ENCODE measurements at places on chromosomes 6 and 20. TPM values are rescaled to one million over a fixed set of nuclear protein-coding genes. Genes with fewer than 3 reads are reported as not detected.

The TRIM31 gene
- not detected for total RNA-seq

The LAMA2 gene
- 0.40 TPM for total RNA-seq

The RCAN2 gene
- 10.6 TPM for total RNA-seq

The SYCP2L gene
- not detected for total RNA-seq

The DEFB132 gene
- not detected for total RNA-seq

The TMEM217 gene
- 3.5 TPM for total RNA-seq

The CCN6 gene
- not detected for total RNA-seq

The BHLHE23 gene
- total RNA-seq: not detected

The SYTL3 gene
- 331 TPM for total RNA-seq

The ZNF831 gene
- 13.5 TPM for total RNA-seq

- ATAC-seq: peak; percentile 61
Observed at GRCh38 chr6:37210313-37210968, 40.5 kb downstream of the PIM1 start.

GRCh38 chr20:11905460-11906179, 12.1 kb upstream of the BTBD3 start:
- ATAC-seq: no peak

DNA sequence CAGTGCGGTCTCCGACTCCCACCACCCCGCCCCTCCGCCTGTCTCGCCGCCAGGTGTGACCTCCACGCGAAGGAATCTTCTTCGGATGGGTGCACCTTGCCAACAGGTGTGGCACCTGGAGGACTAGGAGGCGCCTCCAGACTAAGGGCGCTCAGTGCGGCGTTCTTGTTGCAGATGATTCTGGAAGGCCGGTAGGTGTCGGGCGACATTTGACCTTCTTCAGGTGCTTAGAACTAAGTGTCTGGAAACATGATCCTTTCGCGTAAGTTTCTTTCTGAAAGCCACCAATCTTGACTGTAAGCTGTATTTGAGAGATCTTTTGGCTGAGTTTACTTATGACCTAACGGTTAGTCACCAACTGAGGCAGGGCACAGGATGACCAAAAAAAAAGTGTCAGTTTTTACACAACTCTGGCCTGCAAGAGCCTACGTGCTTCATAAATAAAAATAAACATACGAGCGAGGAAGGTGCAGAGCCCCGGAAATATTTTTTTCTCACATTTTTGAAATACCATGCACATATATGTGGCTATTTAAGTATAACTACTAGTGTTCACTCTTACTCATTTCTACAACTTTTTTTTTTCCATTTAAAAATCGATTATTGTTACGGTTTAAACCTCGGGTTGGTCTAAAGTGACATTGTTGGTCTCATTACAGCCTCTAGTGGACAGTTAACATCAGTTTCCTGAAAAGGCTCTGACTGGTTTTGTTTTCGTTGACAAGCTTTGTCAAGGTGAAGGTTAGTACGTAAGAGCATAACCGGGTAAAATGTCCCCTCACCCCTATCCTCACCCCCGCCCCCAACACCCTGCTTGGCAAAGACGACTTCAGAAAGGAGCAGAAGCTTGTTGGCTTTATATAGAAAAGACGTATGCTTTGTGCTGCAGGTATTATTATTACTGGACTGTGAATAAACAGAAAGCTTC, 1.6 kb upstream of the ATXN1 start:
- ATAC-seq: peak; percentile 56

DNA sequence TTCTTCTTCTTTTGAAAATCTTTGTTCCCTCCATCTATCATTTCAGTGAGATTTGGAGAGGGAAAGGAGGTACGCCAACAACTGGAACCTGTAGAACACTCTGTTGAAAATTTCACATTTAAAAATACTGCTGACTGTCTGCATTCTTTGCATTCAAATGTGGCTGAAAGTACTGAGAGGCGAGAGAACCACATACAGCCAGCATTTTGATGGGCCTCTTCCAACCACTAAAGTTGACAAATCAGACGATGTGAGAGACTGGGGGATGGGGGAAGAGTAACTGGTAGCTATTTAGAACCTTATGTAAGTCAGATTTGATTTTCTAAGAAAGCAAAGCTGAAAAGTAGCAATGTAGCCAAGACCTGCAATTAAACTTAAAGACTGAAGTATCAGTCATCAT, 77.5 kb downstream of the FKBP5 start:
- ATAC-seq: peak; percentile 94

DNA sequence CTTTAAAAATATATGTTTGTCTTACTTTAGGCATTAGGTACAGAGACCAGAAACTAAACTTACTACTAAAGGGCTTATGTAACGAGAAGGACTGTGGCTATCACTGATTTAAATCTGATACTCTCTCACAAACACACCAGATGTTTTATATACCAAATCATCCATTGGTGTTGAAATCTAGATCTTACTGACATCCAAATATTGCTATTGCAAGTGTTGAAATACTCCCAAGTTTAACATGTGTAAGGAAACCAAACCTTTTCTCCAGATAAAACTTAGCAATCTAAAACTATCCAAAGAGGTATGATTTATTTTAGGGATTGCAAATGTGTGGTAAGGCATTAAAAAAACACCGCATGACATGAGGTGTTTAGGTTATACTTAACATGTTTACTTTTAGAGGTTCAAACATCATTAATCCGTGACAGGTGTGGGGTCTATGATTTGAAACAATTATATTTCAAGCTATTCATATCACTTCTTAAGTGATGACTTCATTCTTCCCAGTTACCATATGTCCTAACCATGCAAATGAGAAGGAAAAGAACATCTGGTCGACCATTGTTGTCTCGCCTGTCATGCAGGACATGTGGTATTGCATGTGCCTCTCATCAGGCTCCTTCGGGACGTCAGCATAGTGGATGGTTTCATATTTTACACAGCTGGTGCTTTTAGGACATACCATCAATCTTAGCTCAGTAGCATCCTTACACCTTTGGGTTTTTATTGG, 168.3 kb upstream of the SPACA1 start:
- ATAC-seq: no peak

GRCh38 chr6:117264369-117264691, 1.0 kb upstream of the VGLL2 start:
- ATAC-seq: no peak

- ATAC-seq: no peak
Observed at GRCh38 chr6:80679992-80680391, 573.5 kb downstream of the BCKDHB start.

- ATAC-seq: peak; percentile 23
Observed at GRCh38 chr6:152859225-152859624, 108.6 kb downstream of the VIP start.

- peak; percentile 70 for ATAC-seq
Observed at GRCh38 chr6:46220352-46221221, 49.8 kb upstream of the ENPP5 start.

- ATAC-seq: no peak
Observed at GRCh38 chr20:14570811-14571210, 233.4 kb upstream of the FLRT3 start.

DNA sequence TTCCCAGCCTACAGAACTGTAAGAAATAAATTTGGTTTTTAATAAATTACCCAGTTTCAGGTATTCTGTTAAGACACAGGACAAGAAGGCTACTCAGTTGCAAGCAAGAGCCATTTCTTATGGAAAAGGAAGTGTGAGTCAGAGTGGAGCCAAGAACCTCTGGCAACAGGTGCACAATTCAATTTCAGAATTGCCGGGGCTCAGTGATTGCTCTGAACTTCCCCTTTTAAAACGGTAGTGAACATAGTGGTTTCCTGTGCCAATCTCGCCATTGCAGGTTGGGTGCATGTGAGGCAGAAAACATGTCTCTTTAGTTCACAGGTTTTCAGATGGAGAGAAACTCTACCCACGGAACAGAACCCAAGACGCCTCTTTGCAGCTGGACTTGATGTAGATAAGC, 16.4 kb downstream of the PIGT start:
- no peak for ATAC-seq

DNA sequence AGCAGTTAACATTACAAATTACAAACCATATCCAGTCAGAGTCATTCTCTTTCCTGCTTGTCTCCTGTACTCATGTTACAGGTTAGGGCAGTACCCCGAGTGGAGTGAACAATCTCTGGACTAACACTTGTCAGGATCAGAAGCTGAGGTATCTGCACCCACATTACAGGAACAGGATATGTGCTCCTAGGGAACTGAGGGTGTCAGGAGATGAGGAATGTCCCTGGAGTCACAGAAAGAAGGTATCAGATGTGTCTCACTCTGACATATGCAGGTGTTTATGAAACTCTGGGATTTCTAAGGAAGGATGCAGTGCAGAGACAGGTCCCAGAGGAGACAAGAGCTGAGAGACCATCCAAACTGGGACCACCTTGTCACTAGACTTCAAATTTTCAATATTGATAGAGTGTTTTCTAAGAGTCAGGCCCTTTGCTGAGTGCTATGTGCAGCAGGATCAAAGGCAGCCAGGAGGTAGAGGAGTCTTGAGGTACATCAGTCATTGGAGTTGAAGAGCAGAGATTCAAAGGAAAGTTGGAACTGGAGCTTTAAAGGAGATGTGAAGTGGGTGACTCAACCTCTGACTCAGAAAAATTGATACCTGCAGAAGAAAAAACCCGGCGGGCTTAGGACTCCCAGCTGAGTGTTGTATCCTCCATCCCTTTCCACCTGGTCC, 12.6 kb downstream of the HLA-DPB1 start:
- ATAC-seq: no peak

- no peak for ATAC-seq
Observed at GRCh38 chr20:12786276-12786675, 222.5 kb upstream of the SPTLC3 start.

GRCh38 chr6:49888742-49889431, 22.6 kb upstream of the CRISP1 start:
- no peak for ATAC-seq

DNA sequence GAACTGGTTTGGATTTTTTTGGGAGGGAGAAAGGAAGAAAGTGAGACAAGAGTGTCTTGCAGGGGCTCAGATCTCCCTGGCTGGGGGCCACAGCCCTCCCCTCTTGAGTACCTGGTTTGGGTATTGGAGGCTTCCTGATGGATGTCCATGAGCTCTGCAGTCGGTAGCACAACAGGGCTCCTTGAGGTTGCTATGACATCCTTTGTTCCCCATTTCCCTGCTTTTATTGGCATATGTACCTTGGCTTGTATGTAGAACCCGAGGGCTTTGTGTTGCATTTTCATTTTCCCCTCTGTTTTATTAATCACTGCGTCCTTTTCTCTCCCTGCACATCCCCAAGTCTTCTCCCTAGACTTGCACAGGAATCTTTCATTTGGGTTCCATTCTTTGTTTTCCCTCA, 355.5 kb upstream of the TSHZ2 start:
- no peak for ATAC-seq

GRCh38 chr6:167811442-167812087, 15.1 kb upstream of the AFDN start:
- no peak for ATAC-seq

DNA sequence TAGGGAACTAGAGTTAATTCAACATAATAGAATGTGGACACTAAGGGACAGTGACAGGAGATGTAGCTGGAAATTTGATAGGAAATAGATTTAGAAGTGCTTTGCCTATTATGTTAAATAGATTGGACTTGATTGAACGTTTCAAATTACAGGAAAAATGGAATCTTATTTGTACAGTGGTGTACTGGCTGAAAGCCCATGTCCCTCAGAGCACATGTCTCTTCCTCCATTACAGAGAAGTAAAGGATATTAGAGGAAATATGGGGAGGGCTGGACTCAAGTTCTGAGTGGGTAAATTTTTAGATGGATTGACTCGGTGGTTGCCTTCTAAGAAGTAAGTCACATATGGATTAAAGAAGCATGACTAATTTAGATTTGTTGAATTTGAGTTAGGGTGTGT, 11.4 kb downstream of the PKIB start:
- no peak for ATAC-seq

DNA sequence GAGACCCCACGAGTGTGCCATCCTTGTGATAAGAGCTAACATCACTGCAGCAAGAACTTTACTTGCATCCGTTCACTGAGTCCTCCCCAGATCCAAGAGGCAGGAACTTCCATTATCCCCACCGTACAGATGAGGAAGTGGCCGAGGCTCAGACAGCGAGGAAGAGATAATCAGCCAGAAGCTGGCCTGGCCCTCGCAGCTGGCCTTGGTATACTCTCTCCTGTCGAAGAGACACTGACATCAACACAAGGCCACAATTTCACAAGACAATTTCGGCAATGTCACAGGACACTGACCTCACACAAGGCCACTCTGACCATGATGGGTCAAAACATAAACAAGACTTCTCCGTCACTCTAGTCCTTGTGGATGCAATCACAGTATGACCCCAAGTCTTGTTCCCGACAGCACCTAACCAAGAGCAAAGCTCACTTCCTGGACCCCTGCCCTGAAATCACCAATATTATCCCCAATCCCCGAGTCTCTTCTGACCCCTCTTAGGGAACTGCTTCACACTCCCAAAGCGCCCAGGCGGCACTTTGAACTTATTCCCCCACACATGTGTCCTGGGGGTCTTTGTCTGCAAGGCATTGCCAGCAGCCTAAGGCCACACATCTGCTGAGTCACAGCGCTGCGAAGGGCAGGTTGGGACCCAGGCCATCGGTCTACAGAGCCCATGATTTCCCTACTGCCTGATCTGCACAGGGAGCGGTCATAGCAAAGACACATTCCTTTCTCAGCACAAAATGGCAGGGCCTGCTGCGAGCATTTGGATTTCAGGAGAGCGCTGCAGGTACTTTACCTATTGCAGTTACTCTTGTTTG, 14.8 kb upstream of the VAPB start:
- ATAC-seq: no peak

- ATAC-seq: no peak
Observed at GRCh38 chr20:9200620-9201019, 131.7 kb downstream of the PLCB4 start.

- ATAC-seq: no peak
Observed at GRCh38 chr6:160899671-160900430, 91.7 kb upstream of the MAP3K4 start.

DNA sequence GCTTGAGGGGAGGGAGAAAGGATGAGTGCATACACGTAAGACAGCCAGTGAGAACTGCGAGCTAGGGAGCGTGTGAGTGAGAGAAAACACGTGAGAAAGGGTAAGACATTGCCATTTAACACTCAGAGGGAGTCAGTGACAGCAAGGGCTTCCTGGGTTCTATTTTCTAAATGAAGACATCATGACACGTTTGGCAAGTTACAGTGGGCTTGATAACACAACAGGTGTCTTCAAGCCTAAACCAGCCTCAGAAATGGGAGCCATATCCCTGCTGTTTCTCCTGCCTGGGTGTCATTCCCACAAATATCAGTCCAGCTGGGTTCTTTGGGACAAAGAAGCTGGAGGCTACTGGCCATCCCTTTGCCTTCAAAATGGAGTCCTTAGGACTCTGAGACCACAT, 16.9 kb upstream of the MOCS1 start:
- ATAC-seq: no peak

GRCh38 chr20:8352486-8352885, 220.4 kb downstream of the PLCB1 start:
- no peak for ATAC-seq

DNA sequence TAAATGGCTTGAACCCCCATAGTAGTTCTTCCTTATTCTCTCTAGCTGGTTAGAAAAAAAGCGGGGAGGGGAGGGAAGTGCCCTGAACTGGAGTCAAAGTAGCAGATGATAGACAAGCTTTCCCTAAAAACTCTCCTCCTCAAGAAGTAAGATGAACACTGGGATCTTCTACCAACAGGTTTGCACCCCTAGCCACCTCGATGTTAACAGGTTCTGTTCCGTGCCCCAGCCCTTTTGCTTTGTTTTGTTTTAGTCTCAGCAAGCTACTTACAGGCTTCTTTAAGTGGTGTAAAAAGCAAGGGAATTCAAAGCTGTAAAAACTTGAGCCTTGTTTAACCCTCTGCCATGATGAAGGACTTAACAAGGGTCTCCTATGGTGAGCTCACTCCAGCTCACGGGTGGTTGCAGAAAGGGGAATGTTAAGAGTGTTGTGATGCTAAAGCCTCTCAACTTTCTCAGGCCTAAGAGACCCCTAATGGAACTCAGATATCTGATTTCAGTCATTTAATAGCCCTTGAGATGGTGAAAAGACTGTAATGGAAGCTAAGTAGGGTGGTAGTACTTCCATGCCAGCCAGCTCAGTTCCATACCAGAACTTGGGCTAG, 106.0 kb downstream of the FOXO3 start:
- ATAC-seq: no peak
